ENCODE measurements at places on chromosomes 16 and 17. TPM values are rescaled to one million over a fixed set of nuclear protein-coding genes. Genes with fewer than 3 reads are reported as not detected.

TMED6 gene
- total RNA-seq = 18.7 TPM

- no peak for DNase-seq
Measured at GRCh38 chr17:42547001-42547461, 5.7 kb upstream of the HSD17B1 start.

DNA sequence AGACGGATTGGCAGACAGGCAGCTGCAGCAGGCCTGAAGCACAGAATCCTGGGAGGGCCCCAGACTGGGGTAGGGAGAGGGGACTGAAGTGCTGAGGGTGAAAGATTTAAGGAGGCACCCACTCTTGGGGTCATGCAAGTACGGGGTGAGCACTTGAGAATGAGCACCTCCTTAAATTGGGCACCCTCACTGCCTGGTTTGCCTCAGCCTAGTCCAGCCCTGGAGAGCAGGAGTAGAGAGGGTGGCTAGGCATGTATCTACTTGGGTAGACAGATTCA is 154.1 kb upstream of the CDC42EP4 start:
- no peak for DNase-seq

- no peak for DNase-seq
Measured at GRCh38 chr16:85944572-85945423, 45.8 kb downstream of the IRF8 start.

CFAP52 gene
- not detected for total RNA-seq

LSM12 gene
- total RNA-seq = 30.4 TPM

DNA sequence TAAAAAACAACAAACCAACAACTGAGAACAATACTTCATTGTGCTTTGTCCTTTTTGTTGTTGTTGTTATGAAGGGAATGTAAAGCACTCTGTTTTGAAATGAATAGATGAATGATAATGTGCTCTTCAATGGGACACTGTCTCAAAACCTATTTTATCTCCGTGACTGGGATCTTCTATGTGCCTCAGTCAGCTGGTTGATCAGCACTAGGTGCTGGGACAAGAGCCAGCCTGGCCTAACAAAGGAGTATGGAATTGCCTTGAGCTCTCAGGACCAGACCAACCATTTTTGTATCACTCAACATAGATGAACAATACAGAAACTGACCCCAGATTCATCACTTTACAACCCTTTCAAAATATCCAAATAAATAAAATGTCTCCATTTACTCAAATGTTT is 440.2 kb downstream of the KCNJ2 start:
- no peak for DNase-seq

GALR2 gene
- total RNA-seq = not detected

QRICH2 gene
- 0.72 TPM for total RNA-seq

- no peak for DNase-seq
Measured at GRCh38 chr16:83589576-83589975, 218.2 kb upstream of the HSBP1 start.

SLC9A5 gene
- 0.92 TPM for total RNA-seq

DNA sequence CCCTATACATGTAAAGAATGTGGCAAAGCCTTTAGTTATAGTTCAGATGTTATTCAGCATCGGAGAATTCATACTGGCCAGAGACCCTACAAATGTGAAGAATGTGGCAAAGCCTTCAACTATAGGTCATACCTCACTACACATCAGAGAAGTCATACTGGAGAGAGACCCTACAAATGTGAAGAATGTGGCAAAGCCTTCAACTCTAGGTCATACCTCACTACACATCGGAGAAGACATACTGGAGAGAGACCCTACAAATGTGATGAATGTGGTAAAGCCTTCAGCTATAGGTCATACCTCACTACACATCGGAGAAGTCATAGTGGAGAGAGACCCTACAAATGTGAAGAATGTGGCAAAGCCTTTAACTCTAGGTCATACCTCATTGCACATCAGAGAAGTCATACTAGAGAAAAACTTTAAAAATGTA is 42.5 kb downstream of the ZNF267 start:
- DNase-seq = no peak

GRCh38 chr16:56998352-56998751 is 9.0 kb downstream of the NLRC5 start:
- no peak for DNase-seq

DNA sequence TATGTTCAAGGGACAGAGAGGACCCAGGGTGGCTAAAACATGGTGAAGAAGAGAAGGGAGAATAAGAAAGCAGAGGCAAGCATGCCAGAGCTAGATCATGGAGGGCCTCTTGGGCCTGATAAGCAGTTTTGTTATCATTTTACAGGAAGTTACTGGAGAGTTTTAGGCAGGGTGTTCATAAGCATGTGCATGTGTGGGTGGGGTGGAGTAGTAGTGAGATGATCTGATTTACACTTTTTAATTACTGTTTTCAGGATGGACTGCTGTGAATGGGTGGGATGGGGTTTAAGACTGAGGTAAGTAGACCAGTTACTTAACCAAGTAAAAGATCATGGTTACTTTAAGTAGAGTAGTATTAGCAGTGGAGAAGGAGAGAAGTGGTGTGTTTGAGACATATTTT is 173.6 kb downstream of the PHKB start:
- no peak for DNase-seq

GRCh38 chr17:35605678-35606077 is 18.6 kb downstream of the AP2B1 start:
- DNase-seq = no peak

DNA sequence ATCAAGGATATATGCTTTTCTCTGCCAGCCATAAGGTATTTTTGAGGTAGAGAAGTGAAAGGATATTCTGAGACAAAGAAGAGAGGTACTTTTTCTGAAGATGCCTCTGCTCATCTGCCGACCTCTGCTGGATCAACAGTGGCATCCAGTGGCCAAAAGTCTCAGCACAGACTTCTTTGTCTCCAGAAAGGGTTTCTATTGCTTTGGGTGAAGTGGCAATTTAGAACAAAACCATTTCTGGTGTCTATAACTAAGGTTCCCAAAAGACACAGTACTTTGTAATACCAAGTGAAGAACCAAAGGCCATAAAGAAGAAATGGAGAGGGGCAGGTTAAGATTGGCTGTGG is 155.2 kb upstream of the C17orf78 start:
- no peak for DNase-seq

GRCh38 chr17:17513626-17514025 is 17.4 kb upstream of the RASD1 start:
- DNase-seq = no peak

DNA sequence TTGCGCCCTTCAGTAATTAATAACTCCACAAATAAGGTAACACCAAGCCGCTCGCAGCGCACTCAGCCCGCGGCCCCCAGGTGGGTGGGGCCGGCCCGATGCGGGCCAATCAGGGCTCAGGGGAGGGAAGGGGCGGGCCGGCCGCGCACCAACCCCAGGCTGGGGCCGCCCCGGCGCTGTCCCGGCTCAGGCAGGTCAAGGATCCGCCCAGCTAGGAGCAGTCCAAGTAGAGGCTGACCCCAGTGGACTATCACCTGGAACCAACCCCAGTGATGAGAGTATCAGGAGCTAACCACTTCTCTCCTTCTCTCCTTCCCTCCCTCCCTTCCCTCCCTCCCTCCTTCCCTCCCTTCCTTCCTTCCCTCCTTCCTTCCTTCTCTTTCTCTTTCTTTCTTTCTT is 110.8 kb downstream of the C16orf78 start:
- peak; percentile 56 for DNase-seq

OSGIN1 gene
- total RNA-seq = 28.6 TPM

DNA sequence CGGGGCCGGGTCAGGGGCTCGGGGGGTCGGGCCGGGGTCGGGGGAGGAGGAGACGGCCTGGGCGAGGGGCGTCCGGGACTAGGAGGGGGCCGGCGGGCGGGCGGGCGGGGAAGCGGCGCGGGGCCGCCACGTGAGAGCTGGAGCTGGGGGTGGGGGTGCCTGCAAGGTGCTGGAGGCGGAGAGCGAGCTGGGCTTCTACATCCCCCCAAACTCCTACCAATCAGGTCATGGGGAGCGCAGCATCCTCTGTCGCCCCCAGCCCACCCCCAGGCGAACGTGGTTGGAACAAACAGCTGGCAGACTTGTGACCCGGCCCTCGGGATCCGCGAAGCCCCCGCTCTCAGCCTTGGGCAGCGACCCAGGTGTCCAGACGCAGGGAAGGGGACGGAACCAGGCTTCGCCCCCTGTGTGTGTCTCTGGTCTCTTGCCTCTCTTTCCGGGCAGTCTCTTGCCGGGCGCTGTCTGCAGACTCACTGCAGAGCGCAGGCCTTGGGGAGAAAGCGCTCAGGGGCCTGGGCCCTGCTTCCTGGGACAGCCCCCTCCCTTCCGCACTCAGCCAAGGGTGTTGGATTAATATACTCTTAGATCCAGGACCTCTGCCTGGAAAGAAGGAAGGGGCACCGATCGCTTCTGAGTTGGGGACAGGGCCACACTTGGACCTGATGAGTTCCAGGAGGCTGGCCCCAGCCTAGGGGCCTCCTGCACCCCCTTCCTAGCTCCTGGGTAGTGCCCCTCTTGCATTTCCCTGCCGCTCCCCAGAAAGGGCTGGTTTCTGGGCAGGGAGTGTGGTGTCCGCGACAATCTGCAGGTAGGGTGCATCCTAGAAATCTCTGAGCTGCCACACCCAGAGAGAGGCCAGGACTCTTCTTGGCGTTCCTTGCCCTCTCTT is 722 bp downstream of the RASL10B start:
- DNase-seq = no peak

PTGES3L gene
- total RNA-seq = not detected

DNA sequence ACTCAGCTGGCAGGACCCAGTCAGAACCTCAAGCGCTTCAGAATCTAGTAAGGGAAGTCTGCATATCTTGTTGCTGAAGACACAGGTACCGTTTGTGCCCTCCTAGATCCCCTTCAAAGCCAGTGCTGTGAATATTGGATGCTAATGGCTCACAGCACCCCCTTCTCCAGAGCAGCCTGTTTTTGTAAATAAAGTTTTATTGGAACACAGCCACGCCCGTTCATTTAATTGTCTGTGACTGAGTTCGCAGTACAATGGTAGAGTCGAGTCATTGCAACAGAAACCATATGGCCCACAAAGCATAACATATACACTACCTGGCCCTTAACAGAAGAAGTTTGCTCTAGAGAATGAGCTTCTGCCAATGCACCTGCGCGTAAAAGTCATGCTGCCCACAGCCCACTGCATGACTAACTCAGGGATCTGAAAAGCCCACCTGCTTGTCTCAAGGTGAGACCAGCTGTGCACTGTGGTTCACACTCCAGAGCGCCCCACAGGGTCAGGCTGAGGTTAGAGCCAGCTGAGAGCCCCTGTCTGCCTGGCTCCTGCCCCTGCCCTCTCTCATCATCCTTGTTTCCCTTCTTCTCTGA is 48.8 kb downstream of the AIPL1 start:
- no peak for DNase-seq

DNA sequence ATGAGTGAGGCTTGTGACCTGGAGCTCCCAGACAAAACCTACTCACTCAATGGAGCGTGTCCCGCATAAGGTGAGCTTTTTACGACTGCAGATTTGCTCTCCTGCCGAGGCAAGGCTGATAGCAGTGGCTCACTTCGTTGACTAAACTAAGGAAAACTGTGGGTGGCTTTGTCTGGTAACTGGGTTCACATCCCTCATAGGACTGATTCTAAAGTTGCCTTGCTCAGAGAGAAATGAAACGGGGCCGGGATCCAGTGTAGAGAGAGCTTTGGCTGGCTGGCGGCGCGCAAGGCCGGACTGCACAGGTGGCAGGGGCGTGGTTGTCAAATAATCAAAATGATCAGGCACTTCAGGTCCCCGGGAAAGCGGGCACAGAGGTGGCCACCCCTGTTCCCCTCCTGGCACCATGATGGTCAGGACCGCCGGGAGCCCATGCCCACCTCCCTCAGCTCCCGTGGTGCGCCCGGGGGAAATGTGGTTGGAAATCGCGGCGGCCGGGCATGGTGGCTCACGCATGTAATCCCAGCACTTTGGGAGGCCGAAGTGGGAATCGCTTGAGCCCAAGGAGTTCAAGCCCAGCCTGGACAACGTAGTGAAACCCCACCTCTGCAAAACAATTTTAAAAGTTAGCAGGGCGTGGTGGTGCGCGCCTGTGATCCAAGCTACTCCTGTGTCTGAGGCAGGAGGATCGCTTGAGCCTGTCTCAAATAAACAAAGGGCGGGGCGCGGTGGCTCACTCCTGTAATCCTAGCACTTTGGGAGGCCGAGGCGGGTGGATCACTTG is 26.6 kb upstream of the OR1F1 start:
- no peak for DNase-seq

TNFSF12 gene
- 6.1 TPM for total RNA-seq

SUPT4H1 gene
- 23.3 TPM for total RNA-seq

DNA sequence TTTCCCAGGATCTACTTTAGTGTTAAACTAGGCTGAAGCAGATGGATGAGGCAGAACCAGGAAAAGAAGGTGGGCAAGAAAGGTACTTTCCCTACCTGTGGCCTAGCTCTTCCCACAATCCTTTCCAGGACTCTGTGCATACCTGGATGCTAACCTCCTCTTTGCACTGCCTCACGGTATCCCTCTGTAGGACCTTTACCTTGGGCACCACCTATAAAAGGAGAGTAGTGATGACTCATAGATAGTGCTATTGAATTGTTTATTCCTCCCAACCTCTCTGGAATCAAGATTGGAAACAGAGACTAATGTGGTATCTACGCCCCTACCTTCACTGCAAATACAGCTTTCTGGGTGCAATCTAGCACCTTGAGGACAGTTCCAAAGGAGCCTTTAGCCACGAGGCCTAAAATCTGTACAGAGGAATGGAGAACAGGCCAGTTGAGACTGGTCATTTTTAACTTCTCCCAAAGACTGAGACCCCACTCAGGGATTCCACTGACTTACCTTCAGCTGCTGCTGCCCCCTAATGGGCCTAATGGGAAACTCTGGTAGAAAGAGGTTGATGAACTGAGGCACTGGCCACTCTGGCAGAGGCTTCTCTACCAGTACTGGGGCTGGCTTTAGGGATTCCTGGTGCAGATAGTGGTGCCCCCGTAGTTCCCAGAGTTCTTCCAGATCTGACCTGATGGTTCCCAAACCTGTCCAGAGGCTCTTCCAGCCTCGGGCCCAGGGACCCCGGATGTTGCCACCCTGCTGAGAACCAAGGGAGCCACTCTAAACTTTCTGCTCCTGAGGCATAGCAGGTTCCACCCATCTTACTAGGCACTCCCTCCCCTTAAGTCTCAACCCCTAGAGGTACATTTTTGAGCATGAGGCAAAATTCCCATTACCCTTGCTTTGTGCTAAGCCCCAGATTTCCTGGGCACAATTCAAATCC is 781 bp downstream of the RSKR start:
- peak; percentile 33 for DNase-seq

DNA sequence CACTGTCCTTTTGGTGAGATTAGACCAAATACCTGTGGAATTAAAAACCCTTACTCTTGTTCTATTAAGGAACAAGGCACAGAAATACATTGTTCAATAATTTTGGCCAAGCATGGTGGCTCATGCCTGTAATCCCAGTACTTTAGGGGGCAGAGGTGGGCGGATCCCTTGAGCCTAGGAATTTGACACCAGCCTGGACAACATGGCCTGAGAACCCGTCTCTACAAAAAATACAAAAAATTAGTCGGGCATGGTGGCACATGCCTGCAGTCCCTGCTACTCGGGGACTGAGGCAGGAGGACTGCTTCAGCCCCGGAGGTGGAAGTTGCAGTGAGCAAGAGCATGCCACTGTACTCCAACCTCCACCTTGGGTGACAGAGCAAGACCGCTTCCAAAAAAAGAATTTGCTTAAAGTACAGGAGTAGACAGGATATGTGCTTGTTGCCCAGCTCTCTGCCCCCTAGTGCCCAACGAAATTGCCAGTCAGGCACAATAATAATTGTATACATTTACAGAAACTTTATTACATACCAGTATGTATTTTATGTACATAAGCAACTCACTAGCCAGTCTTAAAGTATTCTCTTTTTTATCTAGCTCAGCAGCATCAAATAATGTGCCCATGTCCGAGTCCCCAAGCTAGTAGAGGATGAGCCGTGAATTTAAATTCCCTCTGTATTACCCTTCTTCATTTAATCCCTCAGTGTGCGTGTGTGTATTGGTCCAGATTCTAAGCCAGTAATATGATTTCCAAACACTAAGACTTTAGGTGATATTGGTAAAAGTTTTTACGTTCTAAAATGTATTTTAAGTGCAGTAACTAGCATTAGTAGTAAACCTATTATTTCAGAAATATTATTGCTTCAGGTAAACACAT is 1.4 kb downstream of the THUMPD1 start:
- peak; percentile 45 for DNase-seq

Data from stomach (tissue), 19 donors.